ENCODE measurements at places on chromosomes 2 and 18.

DNA sequence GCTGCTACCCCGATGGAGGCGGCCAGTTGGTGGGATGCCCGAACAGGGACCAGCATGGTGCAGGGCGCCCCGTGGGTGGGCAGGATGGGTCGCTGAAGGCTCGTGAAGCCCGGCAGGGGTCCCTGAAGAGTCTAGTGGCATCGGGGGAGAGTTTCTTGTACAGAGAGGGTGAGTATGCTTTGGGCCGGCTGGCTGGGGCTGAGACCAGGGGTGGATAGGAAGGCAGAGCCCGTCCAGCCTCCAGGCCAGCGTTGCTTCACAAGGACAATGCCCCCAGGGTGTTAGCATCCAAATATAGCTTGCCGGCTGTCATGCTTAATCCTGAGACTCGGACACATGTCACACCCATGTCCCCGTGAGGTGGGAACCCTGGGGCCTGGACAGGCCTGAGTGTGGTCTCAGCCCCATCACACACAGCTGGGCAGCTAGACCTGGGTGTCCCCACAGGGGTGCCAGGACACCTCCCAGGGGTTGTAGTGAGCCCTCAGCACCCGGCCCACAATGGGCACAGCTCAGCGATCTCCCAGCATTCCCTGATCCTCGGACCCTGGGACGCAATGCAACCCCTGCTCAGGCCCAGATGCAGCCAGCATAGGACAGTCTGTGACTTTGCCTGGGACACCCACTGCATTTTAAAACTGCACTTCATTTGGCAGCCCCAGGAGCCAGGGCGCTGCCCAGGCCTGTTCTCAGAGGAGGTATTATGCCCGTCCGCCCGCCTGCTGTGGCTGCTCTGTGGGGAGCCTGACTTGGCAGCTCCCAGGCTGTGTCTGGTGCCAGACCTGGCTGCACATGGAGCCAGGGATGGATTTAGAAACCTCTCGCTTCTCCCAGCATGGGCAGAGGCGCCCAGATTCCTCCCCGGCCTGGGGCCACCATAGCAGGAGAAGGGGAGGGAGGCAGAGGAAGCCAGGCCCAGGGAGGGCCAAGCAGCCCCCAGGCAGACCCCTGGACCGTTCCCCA lies 36.4 kb downstream of the RAMP1 start:
- DNase-seq = no peak

GRCh38 chr2:33502025-33502424 lies 25.6 kb downstream of the RASGRP3 start:
- DNase-seq = no peak

DNA sequence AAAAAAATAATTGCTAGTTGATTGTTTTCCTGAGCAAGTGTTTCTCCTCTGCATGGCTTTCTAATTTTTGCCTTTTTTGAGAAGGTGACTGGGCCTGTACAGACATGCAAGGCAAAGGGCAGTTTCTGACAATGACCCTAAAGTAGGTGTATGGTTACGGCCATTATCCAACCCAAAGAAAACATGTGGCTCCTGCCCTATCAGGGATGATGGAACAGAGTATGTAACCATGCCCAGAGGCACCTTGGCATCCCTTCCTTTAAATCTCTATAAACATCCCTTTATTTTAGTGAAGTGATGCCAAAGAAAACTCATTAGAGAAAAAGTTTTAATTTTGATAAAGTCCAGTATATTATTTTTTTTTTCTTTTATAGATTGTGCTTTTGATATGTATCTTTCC lies 217.5 kb downstream of the LPIN1 start:
- no peak for DNase-seq

GRCh38 chr2:55026202-55026601 lies 24.0 kb downstream of the RTN4 start:
- DNase-seq = no peak

- DNase-seq = no peak
Measured at GRCh38 chr2:179669196-179669595, 192.2 kb downstream of the ZNF385B start.

DNA sequence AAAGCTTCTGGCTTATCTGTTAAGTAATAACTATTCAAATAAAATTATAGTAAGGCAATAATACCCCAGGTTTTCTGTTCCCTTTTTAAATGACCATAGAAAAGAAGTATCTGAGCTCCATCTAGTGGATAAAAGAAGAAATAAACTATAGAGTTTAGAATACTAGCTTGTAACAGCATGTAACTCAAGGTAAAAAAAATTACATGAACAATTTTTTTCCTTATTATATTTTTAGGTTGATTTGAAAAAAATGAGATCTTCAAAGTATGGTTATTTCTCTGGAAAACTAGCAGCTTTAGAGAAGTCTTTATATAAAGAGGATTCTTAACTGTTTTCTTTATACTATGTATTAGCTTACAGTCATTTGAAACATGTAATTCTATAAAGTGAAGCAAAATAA lies 58.1 kb downstream of the NCKAP1 start:
- peak; percentile 3 for DNase-seq

DNA sequence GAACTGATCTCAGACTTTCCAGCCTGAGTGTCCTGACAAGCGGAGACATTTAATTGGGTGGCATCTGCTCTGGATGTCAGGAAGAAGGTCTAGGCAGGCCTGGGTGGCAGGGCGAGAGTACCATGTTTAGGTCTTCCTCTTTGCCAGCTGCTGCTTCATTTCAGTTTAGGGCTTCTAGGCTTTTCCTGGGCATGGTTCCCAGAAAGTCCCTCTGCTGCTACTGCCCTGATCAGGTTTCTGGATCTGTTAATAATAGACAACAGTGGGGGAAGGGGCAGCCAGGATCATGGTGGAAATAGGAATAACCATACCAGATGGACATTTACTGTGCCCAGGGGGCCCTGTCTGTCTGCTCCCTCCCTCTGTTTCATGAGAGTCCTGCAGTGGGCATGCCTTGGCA lies 2.3 kb upstream of the PLCD4 start:
- DNase-seq = peak; percentile 51

- DNase-seq = no peak
Measured at GRCh38 chr2:110883406-110883805, 151.0 kb downstream of the ACOXL start.

GRCh38 chr2:136468799-136469369 lies 296.5 kb upstream of the THSD7B start:
- DNase-seq = no peak

DNA sequence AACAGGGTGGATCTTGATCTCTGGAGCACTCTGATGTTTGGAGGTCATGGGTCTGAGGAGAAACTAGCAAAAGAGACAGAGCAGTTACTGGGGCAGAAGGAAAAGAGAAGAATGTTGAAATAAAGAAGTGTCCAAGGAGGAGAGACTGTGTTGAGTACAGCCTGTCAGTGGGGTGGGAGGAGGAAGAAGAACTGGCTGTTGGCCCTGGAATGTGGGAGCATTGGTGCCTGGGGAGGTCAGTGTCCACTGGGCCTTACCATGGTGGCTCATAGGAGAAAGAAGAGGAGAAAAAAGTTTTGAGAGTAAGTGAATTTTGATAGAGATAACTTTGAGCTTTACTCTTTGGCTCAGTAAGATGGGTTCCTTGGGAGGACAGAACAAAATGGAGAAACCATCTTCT lies 499.0 kb downstream of the TXNL1 start:
- DNase-seq = no peak

DNA sequence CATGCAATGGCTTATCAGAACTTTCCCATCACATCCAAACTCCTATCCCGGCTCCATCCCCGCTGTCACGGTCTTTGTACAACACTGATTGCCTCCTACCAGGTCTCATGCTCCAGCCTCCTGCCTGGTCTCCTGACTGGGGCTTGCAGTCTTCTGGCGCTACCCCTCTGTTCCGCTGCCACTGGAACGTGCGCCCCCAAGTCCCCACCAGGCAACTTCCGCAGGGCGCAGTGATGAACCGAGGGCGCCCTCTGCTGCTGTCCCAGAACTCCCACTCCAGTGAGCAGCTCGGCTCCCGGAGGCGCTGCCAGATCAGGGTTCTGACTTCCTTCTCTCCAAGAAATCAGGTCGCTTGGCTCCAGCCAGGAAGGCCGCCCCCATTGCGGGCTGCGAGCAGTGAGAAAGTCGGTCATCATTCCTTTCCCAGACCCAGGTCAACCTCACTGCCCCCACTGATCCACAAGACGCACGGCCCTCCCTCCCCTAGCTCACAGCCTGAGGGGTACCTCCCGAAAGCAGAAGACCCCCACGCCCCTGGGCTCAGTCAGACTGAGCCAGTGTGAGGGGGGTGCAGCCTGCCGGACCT lies 43.9 kb upstream of the RAB11FIP5 start:
- peak; percentile 20 for DNase-seq

GRCh38 chr2:74007711-74008110 lies 23.0 kb downstream of the TET3 start:
- DNase-seq = no peak

GRCh38 chr2:8680822-8681760 lies 765 bp upstream of the ID2 start:
- DNase-seq = peak; percentile 60

- no peak for DNase-seq
Measured at GRCh38 chr2:6812857-6813530, 52.7 kb downstream of the CMPK2 start.

DNA sequence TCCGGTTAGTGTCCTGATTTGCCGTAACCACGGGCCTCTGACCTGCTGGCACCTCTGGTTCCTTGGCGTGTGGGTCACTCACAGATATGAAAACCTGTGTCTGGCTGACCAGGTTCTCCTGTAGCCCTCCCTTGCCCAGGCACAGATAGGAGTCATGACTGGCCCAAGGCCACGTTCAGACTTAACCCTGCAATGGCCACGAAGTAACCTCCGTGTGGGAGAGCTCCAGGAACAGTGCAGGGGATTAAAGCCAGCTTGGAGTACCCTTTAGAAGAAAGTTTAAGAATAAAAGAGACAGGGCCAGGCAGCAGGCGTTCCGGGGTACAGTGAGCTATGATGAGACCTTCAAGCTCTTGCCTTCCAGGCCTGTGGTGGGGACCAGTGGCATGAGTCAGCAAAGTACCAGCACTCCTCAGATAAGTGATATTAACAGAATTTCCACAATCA lies 25.5 kb downstream of the CENPO start:
- no peak for DNase-seq

- no peak for DNase-seq
Measured at GRCh38 chr18:57698571-57699276, 77.1 kb upstream of the NARS1 start.

DNA sequence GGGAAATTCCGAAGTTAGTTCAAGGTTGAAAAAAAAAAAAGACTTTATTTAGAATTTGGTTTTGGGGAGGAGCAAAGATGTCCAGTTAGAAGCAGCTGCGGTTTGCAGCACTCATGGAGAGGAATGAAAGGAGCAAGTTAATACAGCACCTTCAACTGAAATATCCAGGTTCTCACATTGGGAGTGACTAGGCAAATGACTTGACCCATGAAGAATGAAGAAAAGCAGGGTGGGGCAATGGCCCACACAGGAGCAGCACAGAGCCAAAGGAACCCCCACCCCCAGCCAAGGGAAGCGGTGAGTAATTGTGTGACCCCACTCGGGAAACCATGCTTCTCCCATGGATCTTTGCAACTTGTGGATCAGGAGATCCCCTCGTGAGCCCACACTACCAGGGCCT lies 32.8 kb downstream of the ZNF892 start:
- no peak for DNase-seq

GRCh38 chr18:74290021-74290420 lies 1.7 kb downstream of the CYB5A start:
- DNase-seq = no peak

GRCh38 chr2:27081984-27082772 lies 3.8 kb downstream of the EMILIN1 start:
- DNase-seq = no peak

GRCh38 chr2:200155652-200156051 lies 150.8 kb upstream of the SPATS2L start:
- DNase-seq = no peak

- DNase-seq = no peak
Measured at GRCh38 chr2:152682663-152683062, 34.6 kb downstream of the PRPF40A start.

GRCh38 chr2:141048951-141049350 lies 1081.9 kb downstream of the LRP1B start:
- no peak for DNase-seq

GRCh38 chr18:71678144-71678543 lies 866.0 kb downstream of the CBLN2 start:
- DNase-seq = no peak

GRCh38 chr2:98775146-98775986 lies 44.4 kb upstream of the MGAT4A start:
- DNase-seq = no peak

- no peak for DNase-seq
Measured at GRCh38 chr2:170340693-170341068, 162.7 kb downstream of the MYO3B start.

DNA sequence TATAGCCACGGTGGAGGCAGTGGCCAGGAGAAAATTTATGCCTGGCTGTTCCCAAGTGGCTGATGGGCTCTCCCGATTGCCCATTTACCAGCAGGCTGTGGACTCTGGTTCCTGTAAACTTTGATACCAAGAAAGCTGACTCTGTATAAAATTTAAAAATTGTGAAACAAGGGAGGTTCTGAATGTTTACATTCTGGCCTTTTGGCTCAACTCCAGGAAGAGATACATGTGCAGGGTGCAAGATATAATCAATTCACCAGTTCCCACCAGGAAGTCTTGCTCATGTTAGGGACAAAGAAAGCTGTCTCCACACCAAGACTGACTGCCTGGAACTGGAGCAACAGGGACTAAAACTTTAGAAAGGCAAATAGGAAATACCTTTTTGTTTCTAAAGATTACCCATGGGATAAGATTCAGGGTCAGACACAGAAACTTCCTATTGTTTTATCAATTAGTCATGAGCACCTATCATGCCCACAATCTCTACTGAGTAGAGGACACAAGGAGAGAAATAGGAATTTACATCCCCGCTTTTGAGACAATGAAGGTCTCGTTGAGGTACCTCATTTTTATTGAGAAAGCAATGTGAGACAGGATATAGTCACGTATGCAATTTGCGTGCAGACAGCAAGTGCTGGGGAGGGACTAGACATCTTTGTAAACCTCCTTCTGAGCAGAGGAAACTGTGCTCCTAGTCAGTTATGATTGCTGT lies 123.5 kb downstream of the LIPG start:
- DNase-seq = no peak

DNA sequence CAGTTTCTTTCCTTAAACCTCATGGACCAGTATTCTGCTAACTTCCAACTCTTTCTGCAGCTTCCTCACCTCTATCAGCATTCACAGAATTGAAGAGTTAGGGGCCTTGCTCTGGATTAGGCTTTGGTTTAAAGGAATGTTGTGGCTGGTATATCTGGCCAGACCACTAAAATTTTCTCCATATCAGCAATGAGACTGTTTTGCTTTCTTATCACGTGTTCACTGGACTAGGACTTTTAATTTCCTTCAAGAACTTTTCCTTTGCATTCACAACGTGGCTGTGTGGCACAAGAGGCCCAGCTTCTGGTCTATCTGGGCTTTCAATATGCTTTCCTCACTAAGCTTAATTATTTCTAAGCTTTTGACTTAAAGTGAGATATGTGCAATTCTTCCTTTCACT lies 33.4 kb downstream of the SP3 start:
- no peak for DNase-seq

All from AG09319 (cell line).